CD4-positive, alpha-beta T cell treated with Interleukin-17A for 4 hours (primary cell): ENCODE measurements at places on chromosomes 3 and 15.
A peak's percentile ranks its signal among the peaks of the same experiment; 100 is the strongest.

GRCh38 chr15:69666921-69667811 lies 214.5 kb downstream of the RPLP1 start:
- no peak for DNase-seq

GRCh38 chr15:100759698-100760356 lies 119.8 kb upstream of the ALDH1A3 start:
- no peak for DNase-seq

DNA sequence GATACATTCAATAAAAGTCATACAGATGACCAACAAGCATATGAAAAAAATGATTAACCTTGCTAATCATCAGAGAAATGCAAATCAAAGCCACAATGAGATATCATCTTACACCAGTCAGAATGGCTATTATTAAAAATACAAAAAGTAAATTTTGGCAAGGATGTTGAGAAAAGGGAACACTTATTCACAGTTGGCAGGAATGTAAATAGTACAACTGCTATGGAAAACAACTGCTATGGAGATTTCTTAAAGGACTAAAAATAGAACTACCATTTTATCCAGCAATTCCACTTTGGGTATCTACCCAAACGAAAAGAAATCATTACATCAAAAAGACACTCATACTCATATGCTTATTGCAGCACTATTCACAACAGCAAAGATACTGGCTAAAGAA lies 1121.8 kb downstream of the TBL1XR1 start:
- no peak for DNase-seq

DNA sequence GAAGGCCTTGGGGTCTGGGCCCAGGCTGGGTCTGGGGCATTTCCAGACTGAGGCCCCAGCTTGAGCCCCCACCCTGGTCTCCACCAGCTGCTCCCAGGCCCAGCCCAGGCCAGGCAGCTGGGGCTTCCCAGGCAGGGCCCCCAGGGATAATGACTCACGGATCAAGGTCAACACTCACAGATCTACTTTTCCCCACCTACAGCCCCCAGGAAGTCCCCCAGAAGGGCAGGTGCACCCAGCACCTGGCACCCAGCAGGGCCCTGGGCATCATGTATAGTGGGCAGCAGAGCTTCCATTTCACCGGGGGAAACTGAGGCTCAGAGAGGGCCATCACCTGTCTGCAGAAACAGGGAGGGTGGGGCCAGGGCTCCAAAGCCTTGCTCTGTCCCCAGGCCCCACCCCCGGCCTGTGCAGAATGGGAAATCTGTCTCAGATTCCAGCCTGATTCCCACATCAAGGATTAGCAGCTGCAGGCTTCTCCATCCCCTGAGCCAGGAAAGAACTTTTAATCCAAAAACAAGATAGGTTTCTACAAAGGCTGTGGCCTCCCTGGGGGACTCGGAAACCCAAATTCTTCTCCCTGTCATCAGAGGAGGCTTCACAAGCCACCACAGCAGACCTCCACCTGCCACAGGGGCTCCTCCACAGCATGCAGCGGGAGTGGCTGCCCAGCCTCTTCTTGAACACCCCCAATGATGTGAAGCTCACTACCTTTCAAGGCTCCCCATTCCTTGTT lies 49.8 kb downstream of the IQSEC1 start:
- DNase-seq: no peak

- DNase-seq: no peak
Measured at GRCh38 chr3:7381741-7382140, 520.8 kb downstream of the GRM7 start.

- no peak for DNase-seq
Measured at GRCh38 chr15:86915811-86916331, 836.2 kb downstream of the AGBL1 start.

GRCh38 chr15:31609258-31609681 lies 282.6 kb downstream of the KLF13 start:
- no peak for DNase-seq

- DNase-seq: no peak
Measured at GRCh38 chr3:89042236-89042835, 65.1 kb upstream of the EPHA3 start.

GRCh38 chr3:141575879-141576743 lies 89.3 kb downstream of the RASA2 start:
- DNase-seq: no peak

DNA sequence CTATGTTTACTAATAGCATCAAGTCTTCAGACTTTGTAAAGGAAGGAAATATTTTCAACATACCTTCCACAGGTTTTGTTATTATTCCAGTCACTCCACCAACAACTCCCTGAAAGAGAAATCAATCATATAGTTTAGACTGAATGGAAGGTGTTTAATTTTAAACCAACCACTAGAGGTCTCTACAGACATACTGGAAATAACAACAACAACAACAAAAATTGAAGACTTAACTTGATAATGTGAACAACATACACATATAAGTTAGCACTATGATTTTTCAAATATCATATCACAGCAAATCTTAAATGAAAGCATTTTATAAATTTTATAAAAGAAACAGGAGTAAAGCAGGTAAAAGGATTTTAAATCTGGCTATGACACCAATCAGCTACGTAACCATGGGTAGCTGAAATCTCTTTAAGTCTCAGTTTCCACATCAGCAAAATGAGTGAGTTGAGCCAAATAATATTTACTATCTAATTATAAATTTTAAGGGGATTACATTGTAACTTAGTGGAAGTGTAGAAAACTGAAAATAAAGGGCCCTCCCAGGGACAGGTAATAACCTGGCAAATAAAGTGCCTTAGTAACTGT lies 188.2 kb downstream of the VPS13C start:
- no peak for DNase-seq

DNA sequence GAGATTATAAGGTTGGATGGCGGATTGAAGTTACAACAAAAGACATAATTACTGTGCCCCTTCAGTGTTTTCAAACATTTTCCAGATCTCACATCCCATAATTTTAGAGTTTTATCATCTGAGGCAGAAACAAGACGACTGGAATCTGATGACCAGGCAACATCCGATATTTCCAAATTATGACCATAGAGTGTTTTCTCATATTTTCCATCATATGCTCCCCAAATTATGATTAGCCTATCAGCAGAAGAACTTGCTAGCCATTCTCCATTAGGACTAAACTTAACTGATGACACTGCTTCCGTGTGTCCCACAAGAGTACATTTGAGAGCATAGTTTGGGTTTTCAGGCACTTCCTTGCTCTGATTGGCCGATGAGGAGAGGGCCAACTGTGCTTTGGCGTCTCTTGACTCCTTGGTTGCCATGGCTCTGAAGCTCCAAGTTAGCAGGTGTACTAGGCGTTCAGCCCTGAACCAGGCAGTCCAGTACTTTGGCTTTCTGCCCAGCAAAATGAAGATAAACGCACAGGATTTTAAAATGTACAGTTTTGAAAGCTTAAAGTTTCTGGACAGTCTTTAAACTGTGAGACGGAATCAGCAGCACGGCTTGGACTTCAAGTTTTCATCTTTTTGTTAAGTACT lies 638 bp downstream of the WDR5B start:
- DNase-seq: peak; percentile 51
